ENCODE measurements at places on chromosomes 7 and 10.

DNA sequence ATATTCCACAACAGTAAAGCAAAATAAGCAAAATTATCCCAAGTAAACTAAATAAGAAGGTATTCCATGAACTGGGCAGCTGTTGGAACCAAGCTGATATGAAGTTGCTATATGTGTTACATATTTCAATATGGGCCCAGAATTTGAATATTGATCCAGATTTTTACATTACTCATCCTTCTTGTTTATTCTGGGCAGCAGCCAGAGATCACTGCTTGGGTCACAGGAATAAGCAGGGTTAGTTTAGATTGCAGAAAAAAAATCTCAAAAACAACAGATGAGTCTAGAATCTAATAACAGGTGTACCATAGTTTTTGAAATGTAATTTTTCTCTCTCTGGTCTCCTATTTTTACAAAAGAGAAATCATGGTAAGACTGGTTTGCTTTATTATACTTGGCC is 171.5 kb upstream of the NAMPT start:
- no peak overlapping the region for H3K27ac ChIP-seq
- H3K4me3 ChIP-seq = no peak overlapping the region
- H3K4me1 ChIP-seq = peaks cover 21% of the 10 kb centered on the region
- peaks cover 12% of the 10 kb centered on the region for H3K36me3 ChIP-seq

DNA sequence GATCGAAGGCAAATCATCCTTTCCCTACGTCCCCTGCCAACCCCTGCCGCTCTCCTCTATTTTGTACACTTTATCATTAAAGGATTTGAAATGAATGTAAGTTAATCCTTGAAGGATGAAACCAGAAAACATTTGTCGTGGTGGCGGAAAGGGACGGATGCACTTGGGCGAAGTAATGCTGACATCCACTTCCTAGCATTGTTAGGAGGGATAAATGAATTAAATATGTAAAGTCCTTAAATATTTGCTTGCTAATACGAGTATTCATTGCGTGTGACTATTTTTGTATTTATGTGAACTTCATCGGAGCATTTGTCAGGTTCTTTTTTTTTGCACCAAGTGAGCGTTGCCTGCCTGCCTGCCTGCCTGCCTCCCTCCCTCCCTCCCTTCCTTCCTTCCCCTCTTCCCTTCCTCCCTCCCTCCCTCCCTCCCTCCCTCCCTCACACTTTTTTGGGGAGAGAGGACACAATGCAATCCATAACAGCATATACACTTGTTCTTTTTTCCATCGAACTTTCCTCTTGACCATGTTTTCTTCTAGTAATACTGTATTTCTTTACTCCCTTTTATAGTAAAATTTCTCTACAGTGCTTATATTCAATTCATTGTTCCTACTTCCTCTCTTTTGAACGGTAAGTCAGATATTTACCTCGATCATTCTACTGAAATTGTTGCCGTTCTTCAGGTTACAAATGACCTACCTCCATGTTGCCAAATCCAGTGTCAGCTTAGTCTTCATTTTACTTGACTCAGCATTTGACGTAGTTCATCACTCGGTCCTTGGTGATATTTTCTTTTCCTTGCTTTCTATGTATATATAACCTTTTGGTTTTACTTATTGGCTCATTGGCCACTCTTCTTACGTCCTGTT is 831 bp downstream of the CCDC7 start:
- H3K4me1 ChIP-seq = peaks cover 15% of the 10 kb centered on the region
- H3K27me3 ChIP-seq = no peaks in the 10 kb centered on the region
- H3K27ac ChIP-seq = peak overlapping the region; percentile 96
- H3K4me3 ChIP-seq = peak overlapping the region; percentile 88

DNA sequence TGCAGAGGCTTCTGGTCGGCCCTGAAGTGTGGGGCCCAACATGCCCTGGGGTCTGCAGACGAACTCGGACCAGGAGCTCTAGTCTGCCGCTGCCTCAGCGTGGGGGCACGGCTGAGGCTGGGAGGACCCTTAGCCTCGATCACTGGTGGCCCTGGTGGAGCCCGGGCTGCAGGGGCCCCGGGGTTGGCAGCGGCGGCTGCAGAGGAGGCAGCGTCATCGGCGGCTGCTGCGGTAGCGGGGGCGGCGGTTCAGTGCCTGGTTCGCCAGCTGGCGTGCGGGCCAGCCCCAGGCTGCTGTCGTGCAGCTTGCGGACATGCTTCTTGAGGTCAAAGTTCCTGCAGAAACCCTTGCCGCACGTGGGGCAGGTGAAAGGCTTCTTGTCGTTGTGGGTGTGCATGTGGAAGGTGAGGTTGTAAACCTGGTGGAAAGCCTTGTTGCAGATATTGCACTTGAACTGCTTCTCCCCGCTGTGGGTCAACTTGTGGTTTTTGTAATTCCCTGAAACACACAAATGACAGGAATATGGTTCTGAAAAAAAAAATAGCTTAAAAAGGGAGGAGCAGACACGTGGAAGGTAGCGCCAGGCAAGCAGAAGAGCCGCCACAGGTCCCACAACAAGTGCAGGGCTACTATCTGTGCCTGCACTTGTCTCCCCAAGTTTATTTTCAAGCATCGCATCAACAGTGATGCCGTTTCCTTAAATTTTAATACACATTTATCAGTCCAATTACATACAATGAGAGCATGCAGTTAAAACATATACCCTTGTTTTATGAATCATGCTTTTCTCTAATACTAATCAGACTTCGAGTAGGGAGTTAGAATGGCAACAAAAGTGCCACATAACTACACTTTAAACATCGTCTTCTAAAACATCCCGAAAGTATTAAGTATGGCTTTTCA is 2.4 kb downstream of the FEZF1 start:
- H3K36me3 ChIP-seq = no peaks in the 10 kb centered on the region
- H3K4me3 ChIP-seq = no peak overlapping the region

GRCh38 chr7:22154143-22154529 is 202.8 kb downstream of the RAPGEF5 start:
- H3K4me1 ChIP-seq = no peaks in the 10 kb centered on the region
- H3K36me3 ChIP-seq = no peaks in the 10 kb centered on the region
- peaks cover 8% of the 10 kb centered on the region for H3K27me3 ChIP-seq
- H3K4me3 ChIP-seq = no peak overlapping the region

- no peak overlapping the region for H3K4me3 ChIP-seq
- DNase-seq = no peak
- no peaks in the 10 kb centered on the region for H3K36me3 ChIP-seq
- peaks cover 21% of the 10 kb centered on the region for H3K27me3 ChIP-seq
Observed at GRCh38 chr10:86321568-86321967, 45.0 kb downstream of the GRID1 start.

DNA sequence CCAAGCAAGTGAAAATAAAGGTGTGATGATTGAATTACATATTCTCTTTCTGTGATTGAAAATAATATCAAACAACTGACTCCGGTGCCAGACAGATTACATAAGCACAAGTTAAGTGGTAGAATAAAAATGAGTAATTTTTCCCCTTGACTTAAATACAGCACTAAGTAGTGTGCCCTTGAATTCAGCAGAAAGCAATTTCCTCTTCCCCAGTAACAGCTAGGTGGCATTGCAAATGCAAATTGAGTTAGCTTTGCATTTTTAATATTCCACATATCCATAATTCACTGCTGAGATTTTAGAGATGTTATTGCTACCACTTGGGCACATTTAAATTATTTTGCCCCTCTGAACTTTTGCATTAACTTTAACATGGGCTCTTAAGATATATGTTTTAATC is 89.8 kb upstream of the NPVF start:
- H3K36me3 ChIP-seq = no peaks in the 10 kb centered on the region
- peaks cover 6% of the 10 kb centered on the region for H3K27me3 ChIP-seq
- H3K27ac ChIP-seq = no peak overlapping the region

DNA sequence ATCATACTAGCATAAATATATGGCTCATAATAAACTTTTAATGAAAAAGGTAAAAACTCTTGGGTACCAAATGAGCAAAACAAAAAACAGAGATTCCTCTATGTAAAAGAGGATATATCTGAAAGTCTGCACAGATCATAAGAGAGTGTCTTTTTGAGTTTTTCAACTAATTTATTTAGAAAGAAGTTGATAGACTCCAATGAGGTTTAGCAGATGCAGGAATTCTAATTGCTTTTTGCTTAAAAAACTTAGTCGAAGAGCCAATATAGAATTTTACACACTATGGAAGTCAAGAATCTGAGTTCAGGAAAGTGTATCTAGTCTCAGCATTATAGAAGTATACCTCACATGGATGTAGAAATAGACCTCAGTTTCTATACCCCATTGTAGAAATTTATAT is 3.4 kb upstream of the MLLT10 start:
- peaks cover 6% of the 10 kb centered on the region for H3K27me3 ChIP-seq
- peaks cover 8% of the 10 kb centered on the region for H3K36me3 ChIP-seq
- H3K4me3 ChIP-seq = no peak overlapping the region

DNA sequence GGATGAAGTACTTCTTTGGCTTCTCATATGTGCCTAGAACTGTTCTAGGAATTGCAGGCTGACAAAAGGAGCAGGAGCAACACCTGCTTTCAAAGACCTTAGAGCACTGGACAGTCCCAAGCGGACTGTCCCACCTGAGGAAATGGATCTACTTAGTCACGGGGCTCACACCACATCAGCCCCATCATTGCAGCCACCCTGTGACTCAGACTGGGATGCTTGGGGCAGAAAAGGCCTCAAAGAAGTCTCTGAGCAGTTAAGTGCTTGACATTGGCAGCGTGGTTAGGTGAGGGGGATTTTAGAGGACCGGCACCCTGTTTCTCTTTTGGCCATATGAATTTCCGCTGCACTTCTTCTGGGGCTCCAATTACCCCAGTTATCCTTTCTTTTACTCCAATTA is 256.6 kb downstream of the USP6NL start:
- no peaks in the 10 kb centered on the region for H3K36me3 ChIP-seq
- no peaks in the 10 kb centered on the region for H3K27me3 ChIP-seq
- no peak overlapping the region for H3K27ac ChIP-seq
- peak; percentile 7 for DNase-seq
- H3K4me3 ChIP-seq = no peak overlapping the region

DNA sequence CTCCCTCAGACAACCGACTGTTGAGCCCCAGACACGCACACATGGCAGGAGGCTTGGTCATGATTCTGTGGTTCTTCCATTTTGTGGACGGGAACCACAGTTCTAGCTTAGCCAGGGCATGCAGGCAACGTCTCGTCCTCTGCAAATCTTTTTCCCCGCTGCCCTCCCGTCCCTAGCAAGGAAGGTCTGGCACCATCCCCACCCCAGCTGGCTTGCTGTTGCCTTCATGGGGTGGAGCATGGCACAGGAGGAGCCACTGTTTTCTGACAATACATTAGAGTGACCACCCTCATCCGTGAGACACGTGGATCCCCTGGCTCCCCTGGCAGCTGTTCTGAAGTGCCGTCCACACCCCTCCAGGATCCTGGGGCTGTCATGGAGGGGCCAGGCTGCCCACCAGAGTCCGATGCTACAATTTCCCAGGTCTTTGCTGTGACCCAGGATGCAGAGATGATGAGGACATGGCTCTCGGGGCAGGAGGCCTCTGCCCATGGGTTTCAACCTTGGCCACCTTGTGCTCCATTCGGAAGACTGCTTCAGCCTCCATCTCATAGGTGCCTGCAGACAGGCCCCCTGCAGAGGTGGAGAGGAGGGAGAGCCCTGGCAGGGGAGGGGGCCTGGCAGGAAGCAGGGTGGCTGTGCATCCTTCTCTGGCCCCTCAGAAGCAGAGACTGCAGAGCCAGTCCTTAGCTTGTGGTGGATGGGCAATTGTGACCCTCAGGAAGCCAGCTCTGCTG is 233.6 kb downstream of the GLRX3 start:
- no peaks in the 10 kb centered on the region for H3K4me1 ChIP-seq
- H3K27me3 ChIP-seq = no peaks in the 10 kb centered on the region
- no peaks in the 10 kb centered on the region for H3K36me3 ChIP-seq
- no peak overlapping the region for H3K27ac ChIP-seq
- DNase-seq = peak; percentile 17

DNA sequence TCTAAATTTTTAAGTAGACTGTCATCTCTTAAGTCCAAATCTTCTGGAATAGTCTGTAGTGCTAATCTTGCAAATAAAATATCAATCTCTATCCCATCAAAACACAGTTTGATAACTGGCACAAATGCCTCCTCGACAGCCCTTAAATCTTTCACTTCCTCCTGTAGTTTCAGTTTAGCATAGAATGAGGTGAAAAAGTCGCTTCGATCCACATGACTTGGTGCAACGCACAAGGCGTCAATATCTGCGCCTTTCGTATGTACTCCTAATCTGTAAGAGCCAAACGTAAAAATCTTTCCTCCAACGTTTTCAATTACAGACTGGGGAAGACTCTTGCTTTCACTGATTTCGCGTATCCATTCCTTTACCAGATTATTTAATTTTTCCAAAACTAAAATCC is 603 bp downstream of the PAPOLB start:
- no peaks in the 10 kb centered on the region for H3K4me1 ChIP-seq
- H3K4me3 ChIP-seq = peak overlapping the region; percentile 50
- H3K36me3 ChIP-seq = no peaks in the 10 kb centered on the region
- H3K27me3 ChIP-seq = peaks cover 71% of the 10 kb centered on the region
- no peak for DNase-seq
- H3K27ac ChIP-seq = no peak overlapping the region

DNA sequence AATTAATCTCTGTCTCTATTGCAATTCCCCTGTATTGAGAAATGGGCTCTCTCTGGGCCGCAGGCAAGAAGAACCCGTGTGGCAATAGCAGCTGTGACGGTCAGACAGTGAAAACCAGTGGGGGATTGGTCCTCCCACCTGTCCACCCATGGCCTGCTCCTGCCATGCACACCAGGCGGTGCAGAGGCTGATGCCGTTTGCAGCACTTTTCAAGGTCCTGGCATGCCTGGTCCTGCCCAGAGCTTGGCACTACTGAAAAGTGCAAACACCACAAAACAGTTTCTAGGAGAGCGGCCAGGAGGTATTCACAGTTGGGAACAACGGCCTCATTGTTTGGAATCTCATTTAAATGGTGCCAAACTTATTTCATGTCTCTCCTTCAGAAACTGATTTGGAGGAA is 41.5 kb downstream of the PSPH start:
- no peak overlapping the region for H3K27ac ChIP-seq
- H3K4me3 ChIP-seq = no peak overlapping the region
- no peaks in the 10 kb centered on the region for H3K27me3 ChIP-seq

GRCh38 chr7:66119245-66119850 is 4.7 kb downstream of the CRCP start:
- no peak for DNase-seq
- peaks cover 75% of the 10 kb centered on the region for H3K36me3 ChIP-seq
- peak overlapping the region; percentile 82 for H3K27ac ChIP-seq
- no peaks in the 10 kb centered on the region for H3K27me3 ChIP-seq
- H3K4me3 ChIP-seq = no peak overlapping the region

- H3K36me3 ChIP-seq = no peaks in the 10 kb centered on the region
- DNase-seq = no peak
- H3K27me3 ChIP-seq = no peaks in the 10 kb centered on the region
- H3K4me3 ChIP-seq = no peak overlapping the region
- no peak overlapping the region for H3K27ac ChIP-seq
Observed at GRCh38 chr7:104758504-104758903, 255.5 kb upstream of the KMT2E start.
